ENCODE measurements at places on chromosomes 4 and X.

- DNase-seq: no peak
Observed at GRCh38 chr4:24662542-24662941, 78.2 kb upstream of the DHX15 start.

DNA sequence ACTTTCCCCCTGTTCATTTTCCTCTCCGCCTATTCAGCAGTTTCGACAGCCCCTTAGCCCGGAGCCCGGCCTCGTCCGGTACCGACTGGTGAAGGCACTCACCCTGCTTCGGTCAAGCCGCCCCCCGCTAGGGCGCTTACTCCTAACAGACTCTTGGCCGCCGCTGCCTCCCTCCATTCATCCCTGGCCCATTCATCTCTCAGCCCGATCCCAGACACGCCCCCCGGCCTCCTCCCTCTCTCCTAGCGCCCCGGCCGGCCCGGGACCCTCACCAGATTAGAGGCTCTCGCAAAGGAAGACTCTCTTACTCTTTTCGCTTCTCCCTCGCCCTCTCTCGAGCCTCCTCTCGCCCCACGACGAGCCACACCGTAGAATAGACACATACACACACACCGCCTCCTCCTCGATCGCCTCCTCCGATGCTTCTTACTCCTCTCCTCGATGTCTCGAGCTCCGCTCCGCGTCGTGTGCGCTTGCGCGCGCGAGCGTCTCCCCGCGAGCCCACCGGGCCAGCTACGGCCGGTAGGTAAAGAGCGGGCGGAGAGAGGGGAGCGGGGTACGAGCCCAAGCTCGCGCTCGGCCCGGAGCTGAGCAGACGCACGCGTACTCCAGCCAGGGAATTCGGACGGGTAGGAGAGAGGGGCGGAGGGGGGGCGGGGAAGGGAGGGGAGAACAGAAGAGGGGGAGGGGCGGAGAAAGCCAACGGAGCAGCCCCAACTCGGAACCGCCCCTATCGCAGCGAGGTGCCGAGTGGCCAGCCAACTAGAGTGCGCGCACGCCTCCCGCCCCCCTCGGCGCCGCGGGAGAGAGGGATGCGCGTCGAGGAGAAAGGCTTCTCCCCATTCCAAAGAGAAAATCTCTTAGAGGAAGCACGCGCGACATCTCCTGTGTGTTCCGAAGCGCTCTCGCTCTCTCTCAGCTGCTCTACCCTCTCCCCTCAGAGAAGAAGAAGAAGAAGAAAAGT lies at the start of gene WNK3:
Gene WNK3, minus strand, starts transcription at position 633 of the 964 bp plus-strand sequence.
- no peak for DNase-seq

DNA sequence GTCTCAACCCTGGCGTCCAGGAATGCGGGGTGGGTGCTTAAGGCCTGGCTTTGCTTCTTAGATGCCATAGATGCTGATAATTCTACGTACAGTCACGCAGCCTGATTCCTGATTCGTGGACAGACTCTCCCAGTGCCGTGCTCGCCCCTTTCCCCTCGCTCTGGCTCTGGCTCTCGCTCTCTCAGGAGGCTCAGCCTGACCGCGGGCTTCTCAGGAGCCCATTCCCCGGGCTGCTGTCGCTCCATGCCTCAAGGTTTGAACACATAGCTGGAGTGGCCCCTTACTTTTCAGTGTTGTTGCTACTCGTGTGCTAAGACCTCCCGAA lies 59.2 kb upstream of the ZC4H2 start:
- DNase-seq: no peak

DNA sequence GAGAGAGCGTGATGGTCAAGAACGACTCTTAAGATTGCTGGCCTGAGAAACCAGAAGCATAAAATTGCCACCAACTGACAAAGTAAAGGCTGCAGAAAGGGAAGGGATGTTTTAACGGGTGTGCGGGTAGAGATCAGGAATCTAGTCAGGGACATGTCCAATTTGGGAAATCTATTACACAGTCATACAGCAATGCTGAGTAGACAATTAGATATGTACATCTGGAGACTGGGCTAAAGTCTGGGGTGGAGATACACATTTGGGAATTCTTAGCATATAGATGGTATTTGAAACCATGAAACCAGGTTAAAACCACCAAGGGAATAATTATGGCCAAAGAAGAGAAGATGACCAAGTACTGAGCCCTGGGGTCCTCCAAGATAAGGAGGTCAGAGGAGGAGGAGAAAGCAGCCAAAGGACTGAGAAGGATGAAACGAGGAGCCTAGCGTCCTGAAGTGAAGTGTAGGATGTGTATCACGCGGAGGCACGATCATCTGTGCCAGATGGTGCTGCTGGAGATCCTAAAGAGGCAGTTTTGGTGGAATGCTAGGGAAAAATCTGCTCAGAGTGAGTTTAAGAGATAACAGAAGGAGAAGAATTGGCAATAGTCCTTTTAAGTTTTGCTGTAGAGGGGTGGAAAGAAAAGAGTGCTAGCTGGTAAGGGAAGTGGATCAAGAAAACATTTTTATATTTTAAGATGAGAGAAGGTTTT lies 36.5 kb downstream of the SEC24D start:
- no peak for DNase-seq

All from activated T-helper 1 cell treated with Interleukin-2 at 50 U/mL for 16 hours (primary cell).